Frontal cortex (tissue), 4 donors: ENCODE measurements at places on chromosomes 2 and 18. TPM values are rescaled to one million over a fixed set of nuclear protein-coding genes. Genes with fewer than 3 reads are reported as not detected.

The SALL3 gene
- total RNA-seq = 5.3 TPM

The ERBB4 gene
- total RNA-seq = 75.0 TPM

The LYG1 gene
- total RNA-seq = 0.41 TPM

DNA sequence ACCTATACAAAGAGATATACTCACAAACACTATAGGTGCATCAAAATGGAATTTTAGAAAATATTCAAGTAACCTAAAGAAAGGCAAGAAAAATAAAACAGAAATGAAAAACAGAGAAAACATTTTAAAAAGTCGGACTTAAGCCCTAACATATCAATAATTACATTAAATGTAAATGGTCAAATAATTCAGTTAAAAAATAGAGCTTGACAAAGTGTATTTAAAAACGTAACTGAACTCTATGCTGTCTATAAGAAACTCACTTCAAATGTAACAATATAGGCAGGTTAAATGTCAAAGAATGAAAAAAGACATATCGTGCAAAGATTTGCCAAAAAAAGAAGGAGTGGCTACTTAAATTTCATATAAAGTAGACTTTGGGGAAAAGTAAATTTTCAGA lies 163.9 kb downstream of the ACOXL start:
- DNase-seq = no peak

DNA sequence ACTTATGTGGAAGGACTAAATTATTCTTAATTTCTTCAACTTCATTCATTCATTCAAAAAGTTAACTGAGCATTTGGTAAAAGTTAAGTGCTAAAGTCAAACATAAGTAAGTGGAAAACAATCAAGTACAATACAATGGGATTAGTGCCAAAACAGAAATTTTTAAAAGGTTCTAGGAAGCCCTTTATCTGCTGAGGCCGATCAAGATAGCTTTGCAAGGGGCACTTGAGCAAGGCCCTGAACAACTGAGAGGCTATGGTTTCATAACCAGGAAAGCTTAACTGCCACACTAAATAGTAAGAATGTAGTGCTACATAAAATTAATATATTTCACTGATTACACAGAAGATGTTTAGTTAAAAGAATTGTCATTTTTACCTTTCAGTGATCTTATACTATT lies 76.5 kb downstream of the NOL10 start:
- no peak for DNase-seq

- DNase-seq = no peak
Observed at GRCh38 chr18:78770823-78771139, 208.8 kb upstream of the SALL3 start.

GRCh38 chr2:55159752-55160151 lies 72.3 kb downstream of the CLHC1 start:
- no peak for DNase-seq

GRCh38 chr2:78145997-78146722 lies 624.0 kb upstream of the LRRTM4 start:
- no peak for DNase-seq

DNA sequence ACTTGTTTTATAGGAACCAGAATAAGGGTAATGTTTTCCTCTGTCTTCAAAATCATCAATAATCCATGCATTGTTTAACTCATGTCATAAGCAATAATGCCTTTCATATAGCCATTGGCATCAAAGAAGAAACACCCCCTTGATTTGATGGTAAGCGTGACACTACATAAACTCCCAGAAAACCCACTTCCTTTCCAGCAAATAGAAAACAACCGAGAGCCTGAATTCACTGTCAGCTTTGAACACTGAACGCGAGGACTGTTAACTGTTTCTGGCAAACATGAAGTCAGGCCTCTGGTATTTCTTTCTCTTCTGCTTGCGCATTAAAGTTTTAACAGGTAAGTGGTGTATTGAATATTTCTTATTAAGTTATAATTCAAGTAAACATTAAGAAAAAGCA lies at the start of gene ICOS:
Gene ICOS (plus strand): TSS at position 229 of the 400 bp plus-strand sequence. CDS start 52 bp downstream, at position 281.
- DNase-seq = no peak

DNA sequence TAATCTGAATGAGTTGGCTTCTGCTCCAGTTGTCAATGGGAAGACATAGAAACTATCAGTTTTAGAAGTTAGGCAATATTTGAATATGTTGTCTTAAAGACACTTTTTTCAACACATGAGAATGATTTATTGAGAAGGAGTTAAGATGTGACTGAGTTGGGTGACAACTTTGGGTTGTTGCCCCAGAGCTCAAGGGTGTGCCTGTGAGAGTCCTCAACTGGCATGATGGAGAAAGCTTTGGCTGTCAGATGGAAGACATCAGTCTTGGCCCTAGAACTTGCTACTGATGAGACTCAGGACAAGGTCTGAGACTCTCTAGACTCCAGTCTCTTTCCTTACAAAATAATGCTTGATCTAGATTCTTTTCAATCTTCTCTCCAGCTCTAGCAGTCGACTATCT lies 69.0 kb upstream of the CTAGE1 start:
- DNase-seq = no peak

- DNase-seq = no peak
Observed at GRCh38 chr2:204237416-204237815, 300.9 kb downstream of the ICOS start.

- DNase-seq = no peak
Observed at GRCh38 chr2:160275656-160276055, 75.6 kb upstream of the ITGB6 start.
